ENCODE measurements at places on chromosomes 3 and 15. TPM values are rescaled to one million over a fixed set of nuclear protein-coding genes. Genes with fewer than 3 reads are reported as not detected.

TRH gene
- total RNA-seq, result 1.6 TPM

SLC2A2 gene
- not detected for total RNA-seq

GOLGA8M gene
- total RNA-seq, result 1.3 TPM

ZNF80 gene
- total RNA-seq, result not detected

B4GALT4 gene
- total RNA-seq, result 14.7 TPM

ZBED2 gene
- total RNA-seq, result not detected

LAMB2 gene
- 69.2 TPM for total RNA-seq

SST gene
- total RNA-seq, result 16.6 TPM

ZNF860 gene
- 5.3 TPM for total RNA-seq

CCDC12 gene
- 36.9 TPM for total RNA-seq

KNG1 gene
- not detected for total RNA-seq

C3orf70 gene
- 26.3 TPM for total RNA-seq

HIGD2B gene
- total RNA-seq, result not detected

SAMMSON gene
- not detected for total RNA-seq

EPHA3 gene
- 208 TPM for total RNA-seq

IL20RB gene
- total RNA-seq, result 1.3 TPM

ADAMTS9 gene
- 26.0 TPM for total RNA-seq

CHRNA5 gene
- total RNA-seq, result 6.6 TPM

TF gene
- total RNA-seq, result 7.2 TPM

DNAJA4 gene
- total RNA-seq, result 50.1 TPM

UBE2E2 gene
- 58.5 TPM for total RNA-seq

SCAANT1 gene
- not detected for total RNA-seq

XCR1 gene
- not detected for total RNA-seq

GXYLT2 gene
- 3.4 TPM for total RNA-seq

SNX1 gene
- total RNA-seq, result 56.3 TPM

ABHD17C gene
- 13.5 TPM for total RNA-seq

CXCR6 gene
- not detected for total RNA-seq

SLC22A14 gene
- total RNA-seq, result 1.3 TPM

PP2D1 gene
- total RNA-seq, result not detected

CYP19A1 gene
- not detected for total RNA-seq

RARB gene
- 7.8 TPM for total RNA-seq

All from parietal lobe (tissue), 2 donors.